ENCODE measurements at places on chromosomes 5 and 9.
A peak's percentile ranks its signal among the peaks of the same experiment; 100 is the strongest.

- DNase-seq: peak; percentile 46
These were observed 1.2 kb downstream of the MIER3 start for GRCh38 chr5:56950626-56951125.

- DNase-seq: no peak
These were observed 79.5 kb downstream of the PRRT1B start for GRCh38 chr9:131624636-131625507.

GRCh38 chr5:142432961-142433360, 108.1 kb upstream of the SPRY4 start:
- no peak for DNase-seq

DNA sequence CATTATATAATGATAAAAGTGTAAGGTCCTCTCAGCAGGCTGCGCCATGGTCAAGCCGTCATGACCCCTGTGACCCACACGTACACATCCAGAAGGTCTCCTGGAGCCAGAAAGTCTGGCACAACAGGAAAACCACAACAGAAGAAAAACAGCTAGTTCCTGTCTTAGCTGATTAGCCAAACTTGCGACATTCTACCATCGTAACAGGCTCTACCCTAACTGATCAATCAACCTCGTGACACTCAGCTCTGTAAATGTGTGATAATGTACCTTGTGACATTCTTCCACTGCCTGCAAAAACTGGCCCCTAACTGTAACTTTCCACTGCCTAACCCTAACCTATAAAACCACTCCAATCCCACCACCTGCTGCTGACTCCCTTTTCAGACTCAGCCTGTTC, 316.4 kb upstream of the TUSC1 start:
- DNase-seq: no peak

GRCh38 chr9:111113712-111114111, 75.4 kb upstream of the LPAR1 start:
- DNase-seq: no peak

GRCh38 chr9:82223442-82223841, 234.9 kb downstream of the SPATA31D1 start:
- no peak for DNase-seq

DNA sequence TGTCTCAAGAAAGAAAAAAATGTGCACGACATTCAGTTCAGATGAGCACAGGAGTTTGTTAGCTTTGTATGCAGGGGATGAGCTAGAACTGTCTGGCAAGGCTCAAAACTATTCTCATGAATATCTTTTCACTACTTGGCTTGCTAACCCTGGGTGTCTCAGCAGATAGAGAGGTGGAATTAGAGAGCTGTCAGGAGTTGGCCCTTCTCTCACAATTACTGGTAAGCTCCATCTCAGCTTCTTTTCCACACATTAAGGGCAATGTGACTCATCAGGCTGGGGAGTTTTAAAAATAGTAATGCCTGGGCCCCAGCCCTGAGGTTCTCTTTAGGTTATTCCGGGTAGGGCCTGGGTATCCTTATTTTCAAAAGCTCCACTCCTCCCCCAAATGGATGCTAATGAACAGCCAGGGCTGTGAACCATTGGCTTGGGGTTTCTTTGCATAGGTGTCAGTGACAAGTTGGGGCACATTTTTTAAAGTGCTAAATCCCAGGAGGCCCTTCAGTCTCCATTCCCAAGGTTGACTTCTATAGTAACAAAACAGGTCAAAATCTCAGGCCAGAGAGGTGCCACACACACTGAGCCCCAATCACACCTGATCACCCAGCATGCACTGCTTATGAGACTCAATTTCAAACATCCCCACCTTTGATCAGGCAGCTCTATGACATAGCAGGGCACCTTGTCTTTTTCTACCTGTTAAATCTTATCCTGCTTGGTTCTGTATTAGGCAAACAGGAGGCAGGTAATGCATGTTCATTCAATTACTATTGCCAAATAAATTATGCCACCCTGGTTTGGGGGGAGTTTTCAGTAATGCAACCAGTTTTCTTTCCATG, 239.7 kb upstream of the DAP start:
- no peak for DNase-seq

Measured in HAP-1 (cell line).